Kidney epithelial cell (primary cell): ENCODE measurements at places on chromosomes 12 and 14. TPM values are rescaled to one million over a fixed set of nuclear protein-coding genes. Genes with fewer than 3 reads are reported as not detected.
A peak's percentile ranks its signal among the peaks of the same experiment; 100 is the strongest.

The SMIM41 gene
- total RNA-seq, result 0.34 TPM in 1 of 2 replicates, not detected in the other

The AVPR1A gene
- 0.13 and 0.14 TPM in 2 replicates for total RNA-seq

The HOXC6 gene
- total RNA-seq, result 1.1 and 1.8 TPM in 2 replicates

The FAM181A gene
- total RNA-seq, result not detected in 2 replicates

The SLC6A15 gene
- total RNA-seq, result 14.9 and 15.9 TPM in 2 replicates

The CCDC198 gene
- 14.7 and 19.4 TPM in 2 replicates for total RNA-seq

The CBLN3 gene
- 0.34 and 0.88 TPM in 2 replicates for total RNA-seq

The OR11H6 gene
- total RNA-seq, result not detected in 2 replicates

The GLIPR1L2 gene
- total RNA-seq, result 0.14 and 0.29 TPM in 2 replicates

The COX8C gene
- total RNA-seq, result not detected in 2 replicates

The RFX4 gene
- not detected in 2 replicates for total RNA-seq

The OTX2 gene
- total RNA-seq, result not detected in 2 replicates

The LRRC10 gene
- not detected in 2 replicates for total RNA-seq

The C1QL4 gene
- not detected in 2 replicates for total RNA-seq

The DTX1 gene
- total RNA-seq, result 0.89 and 1.8 TPM in 2 replicates

The SLC11A2 gene
- total RNA-seq, result 36.3 and 42.2 TPM in 2 replicates

DNA sequence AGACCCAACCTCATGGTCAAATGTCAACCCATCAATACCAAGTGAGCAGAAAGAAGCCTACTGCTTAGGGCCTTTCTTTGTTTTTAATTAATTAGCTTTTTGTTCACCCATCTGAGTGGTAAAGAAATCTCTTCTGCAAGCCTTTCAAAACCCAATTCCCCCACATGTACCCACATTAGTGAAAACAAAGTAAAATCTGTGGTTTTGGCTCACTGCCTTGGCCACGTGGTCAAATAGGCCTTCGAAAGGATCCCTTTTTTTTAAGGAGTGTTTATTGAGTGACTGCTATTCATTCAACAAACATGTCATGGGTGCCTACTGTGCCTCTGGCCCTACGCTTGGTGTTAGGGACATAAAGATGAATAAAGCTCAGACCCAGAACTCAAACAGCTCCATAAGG is 160.1 kb downstream of the NUAK1 start:
- no peak for DNase-seq

GRCh38 chr14:95759941-95760340 is 46.0 kb upstream of the TCL1A start:
- DNase-seq, result no peak

DNA sequence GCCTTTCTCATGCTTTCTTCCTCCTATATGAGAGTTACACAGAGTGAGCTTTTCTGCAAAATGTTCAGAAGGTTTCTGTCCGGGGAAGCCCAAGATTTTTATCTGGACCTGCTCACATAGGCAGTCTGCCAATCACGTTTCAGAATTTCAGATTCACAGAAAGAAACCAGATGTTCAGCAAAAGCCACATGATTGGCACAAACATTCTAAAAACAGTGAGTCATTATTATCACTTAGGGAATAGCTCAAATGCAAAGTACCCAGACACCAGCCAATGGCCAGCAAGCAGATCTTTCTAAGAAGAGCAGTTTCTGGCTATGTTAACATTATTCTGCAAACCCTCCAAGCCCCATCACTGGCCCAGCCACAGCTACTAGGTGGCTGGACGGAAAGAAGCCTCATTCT is 1558.5 kb upstream of the TMEM132C start:
- DNase-seq, result no peak

GRCh38 chr12:56110571-56110970 is 5.9 kb upstream of the RPL41 start:
- DNase-seq, result no peak

DNA sequence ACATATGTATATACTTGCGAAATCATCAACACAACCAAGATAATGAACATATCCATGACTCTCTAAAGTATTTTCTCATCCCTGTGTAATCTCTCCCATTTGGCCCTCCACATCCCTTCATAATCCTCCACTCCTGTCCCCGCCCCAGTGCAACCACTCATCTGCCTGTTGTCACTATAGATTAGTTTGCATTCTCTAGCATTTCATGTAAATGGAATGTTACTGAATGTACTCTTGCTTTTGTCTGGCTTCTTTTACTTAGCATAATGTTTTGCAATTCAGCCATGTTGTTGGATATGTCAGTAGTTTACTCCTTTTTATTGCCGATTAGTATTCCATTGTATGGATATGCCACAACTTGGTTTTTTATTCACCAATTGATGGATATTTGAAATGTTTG is 99.1 kb downstream of the BICD1 start:
- no peak for DNase-seq

DNA sequence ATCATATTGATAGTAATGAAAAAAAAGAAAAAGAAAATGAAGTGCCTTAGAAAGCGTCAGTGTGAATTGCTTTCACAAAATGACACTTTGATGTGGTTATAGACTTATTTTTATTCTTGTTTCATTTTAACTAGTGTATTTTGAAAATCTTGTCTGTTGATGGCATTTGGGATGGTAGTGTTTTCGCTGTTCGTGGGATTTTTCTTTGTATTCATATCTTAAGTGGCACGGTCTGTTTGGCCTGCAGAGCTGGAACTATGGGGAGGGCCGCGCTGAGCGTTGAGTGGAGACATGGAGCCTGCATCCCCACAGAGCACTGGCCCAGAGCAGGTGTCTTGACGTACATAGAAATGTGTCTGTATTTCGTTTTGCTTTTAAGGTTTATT is 61.6 kb downstream of the WDR20 start:
- no peak for DNase-seq

GRCh38 chr12:11559626-11560340 is 89.7 kb upstream of the ETV6 start:
- no peak for DNase-seq

GRCh38 chr12:51848841-51849735 is 570 bp upstream of the FIGNL2 start:
- no peak for DNase-seq

DNA sequence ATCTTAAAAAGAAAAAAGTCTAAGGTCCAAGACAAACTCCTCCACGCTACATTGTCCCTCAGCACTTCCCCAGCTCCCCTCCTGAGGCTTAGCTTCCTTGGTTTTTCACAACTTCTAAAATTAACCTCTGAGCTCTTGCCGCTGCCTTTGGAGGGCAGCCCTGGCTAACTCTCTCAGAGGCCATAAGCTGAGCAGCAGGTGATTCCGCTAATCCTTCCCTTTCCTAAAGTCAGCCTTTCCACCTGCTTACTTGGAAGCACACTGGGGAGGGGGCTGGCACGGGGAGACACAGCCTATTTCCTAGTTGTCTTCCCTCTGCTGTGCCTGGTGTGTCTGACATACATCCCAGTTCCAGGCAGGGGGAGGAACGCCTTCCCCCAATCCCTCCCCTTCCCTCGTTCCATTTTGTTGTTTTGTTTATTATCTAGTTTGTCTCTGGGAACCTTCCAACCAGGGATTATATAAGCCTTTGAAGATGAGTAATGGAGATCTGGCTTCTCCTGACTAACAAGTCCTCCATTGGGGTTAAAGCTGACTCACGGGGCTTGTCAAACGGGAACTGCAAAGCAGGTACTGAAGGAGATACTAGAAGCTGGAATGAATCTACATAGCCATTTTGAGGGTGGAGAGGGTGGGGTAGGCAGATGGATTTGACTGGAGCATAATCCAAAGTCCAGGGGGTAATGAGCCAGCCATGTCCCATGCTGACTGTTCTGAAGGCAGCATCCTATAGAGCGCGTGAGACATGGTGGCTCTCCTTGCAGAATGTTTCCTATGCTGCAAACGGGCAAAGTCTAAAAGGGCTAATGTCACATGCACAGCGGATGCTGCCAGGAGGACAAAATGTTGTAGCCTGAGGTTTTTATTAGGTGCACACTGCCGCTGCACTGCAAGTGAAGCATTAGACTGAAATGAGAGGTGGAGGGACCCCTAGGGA is 230.8 kb downstream of the FOXN3 start:
- no peak for DNase-seq

GRCh38 chr14:55450987-55451386 is 10.6 kb upstream of the TBPL2 start:
- no peak for DNase-seq

- DNase-seq, result peak; percentile 9
Observed at GRCh38 chr12:18224745-18225144, 36.6 kb upstream of the PIK3C2G start.

- DNase-seq, result no peak
Observed at GRCh38 chr14:50874757-50875156, 2.9 kb downstream of the ABHD12B start.

DNA sequence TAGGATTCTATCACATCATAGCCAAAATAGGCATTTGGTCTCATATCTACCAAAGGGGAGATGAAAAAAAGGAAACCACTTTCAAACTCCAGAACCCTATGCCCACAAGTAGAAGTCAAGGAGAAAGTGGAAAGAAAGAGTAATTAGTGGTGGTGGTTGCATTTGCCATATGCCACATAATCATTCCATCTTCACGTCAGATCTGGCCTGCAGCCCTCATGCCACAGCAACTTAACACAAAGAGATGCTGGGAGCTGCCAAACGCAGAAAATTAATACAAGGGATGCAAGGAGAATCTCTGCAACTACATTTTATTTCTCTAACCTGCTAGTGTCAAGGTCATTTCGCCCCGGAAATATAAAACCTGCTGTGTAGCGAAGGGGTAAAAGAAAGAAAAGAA is 148.6 kb upstream of the FOXN3 start:
- DNase-seq, result no peak

GRCh38 chr12:16385782-16386646 is 38.6 kb downstream of the MGST1 start:
- DNase-seq, result peak; percentile 10

GRCh38 chr14:93332853-93333630 is at the start of gene BTBD7:
Gene BTBD7 (minus strand): TSS chr14:93333036. CDS start chr14:93296051, 36,985 bp downstream.
- DNase-seq, result peak; percentile 65

DNA sequence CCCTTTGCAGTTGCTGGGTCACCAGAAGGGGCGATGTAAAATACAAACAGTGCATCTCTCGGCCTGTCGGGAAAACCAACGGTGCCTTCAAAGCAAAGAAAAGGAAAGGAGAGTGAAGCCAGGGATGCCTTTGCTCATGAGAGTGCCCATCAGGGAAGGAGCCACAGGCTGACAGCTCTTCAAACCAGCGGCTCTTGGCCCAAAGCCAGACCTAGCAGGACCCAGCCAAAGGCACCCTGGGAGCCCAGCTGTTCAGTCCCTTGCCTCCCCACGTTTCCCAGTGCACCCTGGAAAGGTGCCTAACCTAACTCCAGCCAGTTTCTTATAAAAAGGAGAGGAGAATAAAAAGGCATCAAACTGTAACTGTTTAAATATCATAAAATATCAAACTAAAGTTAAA is 29.2 kb downstream of the PRMT8 start:
- DNase-seq, result no peak

DNA sequence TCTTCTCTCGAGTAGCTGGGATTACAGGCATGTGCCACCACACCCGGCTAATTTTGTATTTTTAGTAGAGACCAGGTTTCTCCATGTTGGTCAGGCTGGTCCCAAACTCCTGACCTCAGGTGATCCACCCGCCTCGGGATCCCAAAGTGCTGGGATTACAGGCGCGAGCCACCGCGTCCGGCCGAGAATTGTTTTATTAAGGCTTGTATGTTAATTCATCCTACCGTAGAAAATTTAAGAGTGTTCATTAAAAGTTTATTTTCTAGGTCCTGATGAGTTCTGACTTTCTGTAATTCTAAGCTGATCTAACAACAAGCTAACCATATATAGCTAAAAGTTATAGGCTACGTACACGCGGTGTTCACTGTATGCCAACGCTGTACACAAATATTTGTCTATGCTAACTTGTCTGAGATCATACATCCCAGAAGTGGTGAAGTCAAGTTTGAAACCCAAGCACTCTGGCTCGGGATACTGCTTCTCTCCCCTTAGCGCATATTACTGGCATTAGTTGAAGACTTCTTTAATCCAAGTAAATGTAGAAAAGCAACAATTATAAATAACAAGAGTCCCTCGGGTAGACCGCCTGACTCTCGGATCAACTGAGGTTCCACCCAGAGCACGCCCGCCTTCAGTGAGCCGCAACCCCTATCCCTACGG is 570 bp upstream of the MRPS35 start:
- DNase-seq, result no peak

GRCh38 chr14:22564463-22564862 is 24.6 kb downstream of the DAD1 start:
- no peak for DNase-seq

- no peak for DNase-seq
Observed at GRCh38 chr12:32454866-32455265, 55.5 kb downstream of the FGD4 start.

DNA sequence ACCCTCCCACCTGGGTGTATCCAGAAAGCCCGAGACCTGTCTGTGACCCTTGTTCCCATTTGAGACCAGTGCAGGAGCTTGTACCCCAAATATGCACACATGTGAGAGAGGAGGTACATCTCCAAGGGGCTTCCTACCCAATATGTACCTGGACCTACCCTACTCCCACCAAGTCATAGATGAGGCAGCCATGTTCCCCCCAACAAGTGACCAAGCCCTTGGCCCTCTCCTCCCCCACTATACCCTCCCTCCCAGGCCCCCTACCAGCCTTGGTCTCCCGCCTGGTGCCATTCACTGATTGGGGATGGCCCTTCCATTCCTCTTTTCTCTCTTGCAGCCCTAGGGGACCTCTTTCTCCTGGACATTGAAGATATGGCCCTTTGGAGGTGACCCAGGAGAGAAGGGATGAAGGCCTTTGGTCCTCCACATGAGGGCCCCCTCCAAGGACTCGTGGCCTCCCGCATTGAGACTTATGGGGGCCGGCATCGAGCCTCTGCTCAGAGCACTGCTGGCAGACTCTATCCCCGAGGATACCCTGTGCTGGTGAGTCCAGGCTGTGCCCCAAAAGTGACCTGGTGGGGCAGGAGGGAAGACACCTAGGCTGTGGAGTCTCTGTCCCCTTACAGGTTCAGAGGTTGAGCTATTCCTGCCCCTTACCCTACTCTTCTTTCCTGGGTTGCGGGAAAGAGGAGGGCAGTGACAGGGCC is 1.5 kb downstream of the PLEKHG6 start:
- DNase-seq, result no peak

DNA sequence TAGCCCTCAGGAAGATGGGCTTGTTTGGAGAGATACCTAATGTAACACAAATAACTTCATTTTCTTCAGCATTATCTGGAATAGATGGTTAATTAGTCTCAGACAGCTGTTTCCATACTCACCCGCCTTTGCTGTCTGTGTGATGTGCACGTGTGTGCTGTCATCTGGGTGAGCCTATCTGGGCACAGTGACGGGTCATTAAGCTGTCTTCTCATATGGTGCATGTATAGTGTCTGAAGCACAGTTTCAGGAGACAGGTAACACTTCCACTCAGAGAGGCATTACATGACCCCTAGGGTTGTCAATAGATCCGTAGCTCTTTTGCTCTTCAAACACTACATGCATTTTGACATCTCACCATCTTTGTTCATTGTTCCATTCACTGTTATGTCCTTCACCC is 493.3 kb downstream of the APAF1 start:
- DNase-seq, result no peak

DNA sequence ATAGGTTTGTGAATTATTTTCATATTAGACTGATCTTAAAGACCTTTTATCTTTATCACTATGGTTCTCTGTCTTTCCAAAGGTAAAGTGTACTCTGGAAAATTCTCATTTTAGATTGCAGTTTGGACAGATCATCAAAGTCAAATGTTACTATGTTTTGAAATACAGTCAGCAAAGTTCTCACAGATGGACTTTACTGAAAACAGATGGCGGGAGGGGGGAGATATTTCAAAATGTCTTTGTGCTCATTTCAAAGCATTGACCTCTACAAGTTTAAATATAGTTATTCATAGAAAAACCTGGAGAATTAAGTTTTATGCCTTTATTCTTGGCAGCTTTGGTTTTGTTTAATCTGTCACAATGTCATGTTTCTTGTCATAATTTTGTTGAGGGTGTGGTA is 51.8 kb upstream of the LRTM2 start:
- DNase-seq, result no peak
